Adipocyte (in vitro differentiated cells): ENCODE measurements at places on chromosomes 2 and 18.
A peak's percentile ranks its signal among the peaks of the same experiment; 100 is the strongest.

DNA sequence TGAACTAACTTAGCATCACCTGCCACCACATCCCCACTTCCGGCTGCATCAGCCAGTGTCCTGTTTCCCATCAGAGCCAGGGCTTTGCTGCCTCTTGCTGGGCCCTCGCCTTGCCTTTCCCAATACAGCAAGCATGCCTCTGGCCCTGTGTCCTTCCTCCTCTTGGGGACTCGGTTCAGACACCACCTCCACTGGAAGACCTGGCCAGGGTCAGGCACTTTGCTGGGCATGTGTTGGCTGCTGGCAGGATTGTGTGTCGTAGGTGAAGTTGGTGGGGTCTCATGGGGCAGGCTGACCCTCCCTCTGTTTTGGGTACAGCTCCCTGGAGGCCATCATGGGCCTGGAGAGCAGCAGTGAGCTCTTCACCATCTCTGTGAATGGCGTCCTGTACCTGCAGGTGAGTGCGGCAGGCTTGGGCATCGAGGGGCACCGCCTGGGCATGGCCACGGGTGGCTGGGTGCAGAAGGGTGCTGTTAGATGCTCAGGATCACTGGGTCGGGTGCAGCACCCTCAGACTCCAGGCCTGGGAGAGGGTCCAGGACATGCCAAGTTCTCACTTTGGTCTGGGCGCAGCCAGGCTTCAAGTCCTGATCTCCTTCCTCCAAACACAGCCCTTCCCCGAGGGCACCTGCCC is 6.6 kb downstream of the ERFE start:
- no peak for DNase-seq

DNA sequence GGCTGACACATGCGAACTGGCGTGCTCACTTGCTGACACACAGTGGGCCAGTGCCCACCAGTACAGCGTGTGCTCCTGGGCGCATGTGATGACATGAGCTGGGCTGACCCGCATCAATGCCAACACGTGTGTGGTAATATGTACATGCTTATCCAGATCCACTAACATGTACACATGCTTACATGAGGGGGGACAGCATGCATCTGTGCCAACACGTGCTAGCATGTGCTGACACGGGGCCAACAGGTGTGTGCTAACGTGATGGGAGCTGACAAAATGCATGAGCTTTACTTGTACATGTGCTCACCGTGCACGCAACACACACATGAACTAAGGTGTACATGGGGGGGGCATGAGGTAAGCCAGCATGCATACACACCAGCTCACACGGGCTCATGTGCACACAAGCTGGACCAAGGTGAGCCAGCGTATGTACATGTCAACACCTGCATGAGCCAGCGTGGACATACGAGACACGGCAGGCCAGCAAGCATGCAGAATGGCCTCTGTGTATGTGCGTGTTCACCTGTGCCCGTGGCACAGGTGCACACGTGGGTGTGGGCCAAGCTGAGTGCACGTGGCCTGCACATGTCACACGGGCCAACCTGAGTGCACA is 28.5 kb downstream of the GPC1 start:
- no peak for DNase-seq

- DNase-seq: no peak
Measured at GRCh38 chr2:236317938-236318396, 53.8 kb upstream of the ASB18 start.

DNA sequence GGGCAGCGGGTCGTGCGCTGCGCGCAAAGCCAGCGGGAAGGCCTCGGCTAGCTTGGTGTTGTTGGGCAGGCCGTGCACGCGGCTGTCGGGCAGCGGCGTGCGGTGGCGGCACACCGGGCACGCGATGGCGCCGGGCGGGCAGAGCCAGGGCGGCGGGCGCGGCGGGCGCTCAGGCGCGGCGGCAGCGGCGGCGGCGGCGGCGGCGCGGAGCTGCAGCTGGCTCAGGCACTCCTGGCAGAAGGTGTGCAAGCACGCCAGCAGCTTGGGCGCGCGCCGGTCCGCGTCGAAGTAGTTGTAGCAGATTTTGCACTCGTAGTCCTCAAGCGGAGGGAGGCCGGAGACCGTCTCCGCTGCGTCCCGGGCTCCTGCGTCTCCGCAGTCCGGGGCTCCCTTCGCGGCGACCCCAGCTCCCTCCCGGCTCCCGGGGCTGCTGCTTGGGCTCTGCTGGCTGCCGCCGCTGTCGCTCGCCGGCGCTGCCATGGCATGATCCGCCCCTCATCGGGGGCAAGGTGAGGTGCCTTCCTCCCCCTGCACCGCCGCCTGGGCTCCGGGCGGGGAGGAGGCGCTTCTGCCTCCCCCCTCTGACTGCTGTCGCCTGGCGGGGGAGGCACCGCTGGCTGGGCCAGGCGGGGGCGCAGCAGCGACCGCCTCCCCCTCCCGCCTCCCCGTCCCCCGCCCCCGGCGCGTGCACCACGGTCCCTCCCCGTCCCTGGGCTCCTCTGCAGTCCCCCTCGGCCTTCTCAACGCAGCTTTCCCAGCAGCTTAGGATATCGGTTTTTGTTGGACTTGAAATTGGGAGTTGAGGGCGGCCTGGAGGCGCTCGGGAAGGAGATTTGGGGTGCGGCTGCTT is 21.0 kb upstream of the PAX3 start:
- peak; percentile 55 for DNase-seq

DNA sequence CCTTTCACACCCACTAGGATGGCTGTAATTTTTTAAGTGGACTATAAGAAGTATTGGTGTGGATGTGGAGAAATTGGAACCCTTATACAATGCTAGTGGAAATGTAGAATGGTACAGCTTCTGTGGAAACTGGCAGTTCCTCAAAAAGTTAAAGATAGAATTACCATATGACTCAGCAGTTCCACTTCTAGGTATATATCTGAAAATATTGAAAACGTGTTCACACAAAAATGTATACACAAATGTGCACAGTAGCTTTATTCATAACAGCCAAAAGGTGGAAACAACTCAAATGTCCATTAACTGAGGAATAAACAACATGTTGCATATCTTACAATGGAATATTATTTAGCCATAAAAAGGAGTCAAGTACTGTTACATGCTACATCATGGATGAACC is 17.7 kb downstream of the TANK start:
- DNase-seq: no peak

- DNase-seq: no peak
Measured at GRCh38 chr18:74097803-74098202, 49.8 kb downstream of the FBXO15 start.

- no peak for DNase-seq
Measured at GRCh38 chr2:50443868-50444630, 587.9 kb downstream of the NRXN1 start.

DNA sequence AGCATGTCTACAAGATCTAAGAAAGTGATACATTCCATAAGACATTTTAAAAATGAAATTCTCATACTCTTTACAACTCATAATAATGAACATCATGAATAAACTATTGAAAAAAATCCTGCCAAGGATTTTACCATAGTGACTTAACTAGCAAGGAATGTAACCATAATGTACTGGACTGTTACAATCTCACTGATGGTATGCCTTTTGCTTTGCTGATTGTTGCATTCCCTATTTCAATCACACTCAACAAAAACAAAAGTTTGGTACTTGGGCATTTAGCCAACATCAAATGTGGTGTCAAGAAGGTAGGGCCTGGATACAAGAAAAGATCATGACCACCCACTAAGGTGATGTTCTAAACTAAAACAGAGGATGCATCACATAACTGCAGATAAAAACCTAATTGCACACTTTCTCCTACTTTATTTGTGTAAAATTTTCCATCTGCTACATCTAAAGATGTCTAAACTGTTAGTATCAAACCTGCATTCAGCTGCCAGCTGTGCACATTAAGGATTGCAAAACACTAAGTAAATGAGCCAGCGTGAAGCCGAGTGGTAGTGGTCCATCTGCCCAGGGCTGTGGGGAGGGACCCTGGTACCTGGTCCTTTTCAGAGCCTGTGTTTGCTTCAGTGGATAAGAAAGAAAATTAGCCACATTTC is 564.4 kb downstream of the ZEB2 start:
- DNase-seq: peak; percentile 78

DNA sequence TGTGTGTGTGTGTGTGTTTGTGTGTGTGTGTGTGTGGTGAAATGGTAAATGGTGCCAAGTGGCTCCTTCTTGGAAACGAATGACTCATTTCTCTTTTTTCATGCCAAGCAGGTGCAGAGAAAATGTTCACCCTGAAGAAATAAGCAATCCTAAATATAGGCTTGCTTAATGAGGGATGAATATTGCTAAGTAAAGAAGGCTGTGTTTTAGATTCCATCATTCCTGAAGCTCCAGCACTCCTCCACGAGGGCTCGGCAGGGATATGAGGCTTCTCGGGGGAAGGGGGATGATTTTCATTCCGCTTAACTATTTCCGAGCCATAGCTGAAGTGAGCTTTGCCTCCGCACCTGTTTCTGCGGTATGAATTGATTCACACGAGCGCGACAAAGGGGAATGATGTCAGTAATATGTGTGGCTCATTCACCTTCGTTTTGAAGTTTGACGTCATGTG is 72.9 kb downstream of the TSN start:
- DNase-seq: no peak

DNA sequence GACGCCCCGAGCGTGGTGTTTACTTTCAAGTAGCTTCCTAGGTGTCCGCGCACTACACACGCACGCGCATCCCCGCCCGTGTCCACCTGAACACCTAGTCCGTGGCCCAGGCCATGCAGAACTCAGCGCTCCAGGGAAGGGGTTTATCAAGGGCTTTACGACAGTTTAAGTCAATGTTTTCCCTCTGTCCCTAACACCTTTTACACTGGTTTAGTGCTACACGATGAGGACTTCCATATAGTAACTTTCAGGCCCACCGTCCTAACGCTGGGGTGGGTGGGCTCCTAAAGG is 1.4 kb upstream of the BCL2 start:
- DNase-seq: no peak

DNA sequence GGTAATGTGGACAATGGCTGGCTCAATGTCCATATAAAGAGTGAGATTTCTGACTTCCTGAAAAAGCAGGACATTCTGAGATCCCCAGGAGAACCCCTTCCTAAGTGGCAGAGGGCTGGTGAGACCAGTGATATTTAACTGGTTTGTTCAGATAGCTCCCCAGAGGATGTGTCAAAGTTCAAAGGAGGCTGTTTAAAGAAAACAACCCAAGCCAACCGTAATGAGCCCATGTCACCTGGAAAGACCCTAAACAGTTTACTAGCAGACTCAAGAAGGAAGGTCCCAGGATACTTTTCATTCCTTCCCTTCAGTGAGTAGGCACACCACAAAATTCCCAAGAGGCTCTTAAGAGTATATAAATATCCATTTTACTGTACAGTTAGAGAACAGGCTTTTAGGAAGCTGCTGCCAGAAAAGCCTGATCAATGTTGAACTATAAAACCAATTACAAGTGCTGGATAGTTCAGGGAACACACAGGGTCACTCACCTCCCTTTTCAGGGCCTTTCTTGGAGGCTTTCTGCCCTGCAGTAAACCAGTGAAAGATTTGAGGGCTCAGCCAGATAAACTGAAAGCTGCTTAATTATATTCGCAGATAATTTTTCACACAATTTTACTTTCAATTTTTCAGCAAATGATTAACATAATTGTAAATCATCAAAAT is 293.5 kb downstream of the ASXL3 start:
- no peak for DNase-seq

GRCh38 chr2:9972621-9973479 is 21.4 kb downstream of the GRHL1 start:
- peak; percentile 67 for DNase-seq

DNA sequence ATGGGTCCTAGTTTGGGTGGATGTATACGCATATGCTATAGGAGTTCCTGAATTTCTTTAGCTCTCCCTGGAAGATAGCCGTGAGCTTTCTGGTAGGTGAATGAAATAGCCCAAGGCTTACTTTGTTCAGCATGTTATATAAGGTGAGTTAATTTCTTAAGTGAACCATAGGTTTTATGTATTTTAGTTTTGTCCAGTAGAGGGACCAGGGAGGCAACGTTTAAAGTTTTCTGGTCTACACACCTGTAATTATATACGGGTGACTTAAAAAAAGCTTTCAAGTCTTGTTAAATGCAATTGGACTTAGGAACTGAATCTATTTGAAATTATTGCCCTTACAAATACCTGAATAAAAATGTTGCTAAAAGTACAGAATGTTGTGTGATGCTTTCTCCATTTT is 402.5 kb upstream of the DDX18 start:
- no peak for DNase-seq

DNA sequence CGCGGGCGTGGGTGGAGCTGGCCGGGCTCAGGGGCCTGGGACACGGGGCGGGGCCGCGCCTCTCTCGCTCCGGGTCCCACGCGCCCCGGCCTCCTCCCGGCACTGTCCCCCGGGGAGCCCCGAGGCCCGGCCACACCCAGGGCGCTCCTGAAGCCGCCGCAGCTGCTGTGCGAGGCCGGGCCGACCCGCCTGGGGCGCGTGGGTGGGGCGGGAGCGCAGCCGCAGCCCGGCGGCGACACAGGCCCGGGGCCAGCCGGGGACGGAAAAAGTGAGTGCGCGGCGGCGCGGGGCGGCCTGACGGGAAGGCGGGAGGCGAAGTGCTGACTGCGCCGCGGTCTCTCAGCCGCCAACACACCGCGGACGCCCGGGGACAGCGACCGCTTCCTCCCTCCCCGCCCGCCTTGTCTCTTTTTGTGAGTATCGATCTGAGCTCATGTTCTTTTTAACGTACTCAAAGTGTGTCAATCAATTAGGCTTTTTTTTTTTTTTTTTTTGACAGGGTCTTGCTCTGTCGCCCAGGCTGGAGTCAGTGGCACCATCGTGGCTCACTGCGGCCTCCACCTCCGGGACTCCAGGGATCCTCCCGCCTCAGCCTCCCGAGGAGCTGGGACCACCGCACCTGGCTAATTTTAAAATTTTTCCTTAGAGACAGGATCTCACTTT is 14.5 kb downstream of the PDCD1 start:
- DNase-seq: peak; percentile 93

- no peak for DNase-seq
Measured at GRCh38 chr2:19264852-19265251, 93.6 kb downstream of the OSR1 start.

DNA sequence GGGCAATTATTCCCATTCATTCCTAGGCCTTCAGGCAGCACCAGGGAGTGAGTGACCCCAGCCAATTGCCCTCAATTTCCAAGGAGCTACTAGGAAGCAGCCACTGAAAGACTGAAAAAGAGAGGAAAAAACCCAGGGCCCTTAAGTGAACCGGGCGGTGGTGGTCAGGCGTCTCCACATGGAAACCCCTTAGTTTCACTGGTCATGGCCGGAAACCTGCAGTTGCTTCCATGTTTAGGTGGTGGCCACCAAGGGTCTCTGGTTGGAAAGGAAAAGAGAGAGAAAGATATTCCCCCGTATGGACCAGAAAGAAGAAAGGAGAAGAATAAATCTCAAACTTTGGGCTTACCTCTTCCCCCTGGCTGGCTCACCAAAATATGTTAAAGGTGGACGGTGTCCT is 64.9 kb downstream of the GALR1 start:
- no peak for DNase-seq

GRCh38 chr2:7725171-7725849 is 808.1 kb downstream of the RNF144A start:
- DNase-seq: no peak

- DNase-seq: peak; percentile 16
Measured at GRCh38 chr18:3103576-3103975, 90.6 kb upstream of the LPIN2 start.

GRCh38 chr2:37819186-37819585 is 105.9 kb upstream of the RMDN2 start:
- peak; percentile 63 for DNase-seq

GRCh38 chr18:61891894-61892293 is 913 bp downstream of the RNF152 start:
- DNase-seq: peak; percentile 23
